ENCODE measurements at places on chromosomes 3 and 15.
A peak's percentile ranks its signal among the peaks of the same experiment; 100 is the strongest.

- DNase-seq, result peak; percentile 43
Measured at GRCh38 chr3:74614107-74614967, at the start of gene CNTN3. TSS of gene CNTN3 (minus strand) at chr3:74614659. CDS start at chr3:74521112, 93,547 bp downstream.

DNA sequence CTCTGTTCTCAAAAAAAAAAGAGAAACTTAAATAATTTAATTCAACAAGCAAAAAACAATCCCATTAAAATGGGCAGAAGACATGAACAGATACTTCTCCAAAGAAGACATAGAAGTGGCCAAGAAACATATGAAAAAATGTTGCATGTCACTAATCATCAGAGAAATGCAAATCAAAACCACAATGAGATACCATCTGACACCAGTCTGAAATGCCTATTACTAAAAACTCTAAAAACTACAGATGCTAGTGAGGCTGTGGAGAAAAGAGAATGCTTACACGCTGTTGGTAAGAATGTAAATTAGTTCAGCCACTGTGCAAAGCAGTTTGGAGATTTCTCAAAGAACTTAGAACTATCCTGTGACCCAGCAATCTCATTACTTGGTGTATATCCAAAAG, 382.9 kb downstream of the OTOL1 start:
- no peak for DNase-seq

- DNase-seq, result no peak
Measured at GRCh38 chr3:179150610-179151009, 2.5 kb downstream of the PIK3CA start.

- DNase-seq, result no peak
Measured at GRCh38 chr15:62619526-62619925, 423.0 kb upstream of the TPM1 start.

- no peak for DNase-seq
Measured at GRCh38 chr3:65485826-65486469, 552.8 kb downstream of the MAGI1 start.

DNA sequence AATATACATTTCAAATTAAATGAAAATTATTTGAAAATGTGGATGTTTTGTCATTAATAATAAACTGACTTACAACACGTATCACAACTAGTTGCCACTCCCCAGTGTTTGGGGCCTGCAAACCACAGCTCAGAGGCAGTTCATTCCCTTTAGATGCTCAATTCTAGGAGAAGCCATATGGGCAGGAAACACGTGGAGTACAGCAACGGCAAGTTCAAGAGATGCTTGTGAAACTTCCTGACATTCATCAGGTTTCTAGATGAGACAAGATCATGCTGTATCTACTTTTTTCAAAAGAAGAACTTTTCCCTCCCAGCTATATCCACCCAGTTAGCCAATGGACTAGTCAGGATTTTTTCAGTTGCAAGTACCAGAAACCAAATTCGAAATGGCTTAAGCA, 17.6 kb upstream of the PLA2G4D start:
- DNase-seq, result no peak

GRCh38 chr3:71447803-71448202, 135.7 kb downstream of the FOXP1 start:
- no peak for DNase-seq

DNA sequence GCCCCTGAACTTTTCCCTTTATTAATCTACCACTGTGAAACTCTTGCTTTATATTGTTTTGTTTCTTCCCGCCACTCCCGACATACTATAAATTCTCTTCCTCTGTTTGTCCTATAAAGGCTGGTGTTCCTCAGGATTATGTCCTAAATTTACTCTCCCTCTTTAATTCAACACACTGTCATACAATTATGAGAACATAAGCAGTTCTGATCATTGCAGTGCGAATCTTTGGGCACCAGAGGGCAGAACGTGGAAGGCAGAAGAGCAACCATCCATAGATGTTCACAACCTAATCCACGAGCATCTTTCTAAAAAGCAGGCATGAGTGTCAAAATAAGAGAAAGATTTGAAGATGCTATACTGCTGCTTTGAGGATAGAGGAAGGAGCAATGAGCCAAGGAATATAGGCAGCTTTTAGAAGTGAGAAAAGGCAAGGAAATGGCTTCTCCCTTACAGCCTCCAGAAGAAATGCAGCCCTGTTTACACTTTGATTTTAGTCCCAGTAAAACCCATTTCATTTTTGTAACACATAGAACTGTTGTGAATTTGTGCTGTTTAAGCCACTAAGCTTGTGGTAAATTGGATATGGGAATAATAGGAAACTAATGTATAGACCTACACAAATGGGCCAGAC, 179.4 kb downstream of the GBE1 start:
- peak; percentile 33 for DNase-seq

DNA sequence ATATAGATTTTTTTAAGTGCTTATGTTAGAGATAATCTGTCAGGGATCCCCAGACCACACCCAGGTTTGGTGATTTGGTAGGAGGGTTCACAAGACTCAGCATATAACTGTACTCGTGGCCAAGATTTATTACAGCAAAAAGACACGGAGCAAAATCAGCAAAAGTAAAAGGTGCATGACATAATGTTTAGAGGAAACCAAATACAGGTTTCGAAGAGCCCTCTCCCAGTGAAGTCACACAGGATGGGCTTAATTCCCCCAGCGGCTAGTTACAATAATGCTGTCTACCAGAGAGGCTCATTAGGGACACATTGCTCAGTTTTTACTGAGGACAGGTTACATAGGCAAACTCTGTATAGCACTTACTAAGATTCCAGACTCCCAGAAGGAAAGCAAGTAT, 36.5 kb downstream of the MYO5A start:
- no peak for DNase-seq

DNA sequence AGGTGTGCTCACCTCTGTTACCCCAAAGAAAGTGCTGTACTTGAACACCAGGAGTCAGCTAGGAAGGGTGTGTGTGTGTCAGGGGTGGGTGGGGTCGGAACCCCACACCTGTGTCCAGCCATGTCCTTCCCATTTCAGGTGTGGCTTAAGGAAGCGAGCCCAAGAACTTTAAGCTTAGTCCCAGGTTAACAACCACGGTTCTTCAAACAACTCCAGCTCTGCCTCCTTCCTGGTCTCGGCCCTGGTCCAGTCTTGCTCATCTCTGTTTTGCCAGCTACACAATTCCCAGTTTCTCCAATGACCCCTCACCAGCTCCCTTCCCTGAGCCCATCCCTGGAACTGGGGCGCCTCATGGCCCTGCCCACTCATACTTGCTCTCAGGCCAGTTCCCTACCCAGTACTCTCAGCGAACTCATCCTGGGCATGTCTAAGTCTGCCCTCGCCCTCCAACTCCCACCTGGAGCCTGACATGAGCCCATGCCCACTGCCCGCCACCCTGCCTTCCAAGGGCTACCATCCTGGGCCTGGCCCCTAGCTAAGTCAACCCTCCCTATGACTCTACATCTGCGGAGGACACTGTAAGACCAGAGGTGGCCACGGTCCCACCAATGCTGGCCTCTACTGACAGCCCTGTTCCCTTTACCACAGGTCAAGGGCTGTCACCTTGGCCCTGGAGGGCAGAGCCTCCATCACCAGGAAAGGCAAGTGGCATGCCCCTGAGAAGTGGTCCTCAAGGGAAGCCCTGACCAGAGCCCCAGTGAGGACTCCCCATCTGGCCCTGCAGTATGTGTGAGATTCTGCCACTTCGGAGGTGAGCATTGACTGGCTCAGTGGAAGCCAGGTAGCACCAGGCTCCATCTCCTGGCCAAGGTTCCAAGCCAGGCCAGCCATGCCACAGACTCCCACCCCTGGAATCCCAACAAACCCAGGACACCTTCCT, 9.2 kb downstream of the POC1A start:
- DNase-seq, result no peak

DNA sequence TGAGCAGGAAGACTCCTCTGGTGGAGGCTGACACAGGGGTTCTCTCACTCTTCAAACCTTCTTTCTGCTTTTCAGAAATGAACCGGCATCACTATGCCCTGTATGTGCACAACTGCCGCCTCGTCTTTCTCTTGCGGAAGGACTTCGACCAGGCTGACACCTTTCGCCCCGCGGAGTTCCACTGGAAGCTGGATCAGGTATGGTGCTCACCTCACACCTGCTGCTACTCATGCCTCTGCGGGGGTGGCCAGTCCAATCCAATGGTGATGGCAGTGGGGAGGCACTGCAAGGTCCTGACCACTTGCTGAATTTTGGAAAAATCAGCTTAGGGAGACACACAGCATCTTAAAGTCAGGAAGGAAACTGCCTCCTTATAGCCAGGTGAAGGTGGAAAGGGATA, 211.3 kb upstream of the TRIM42 start:
- DNase-seq, result no peak

DNA sequence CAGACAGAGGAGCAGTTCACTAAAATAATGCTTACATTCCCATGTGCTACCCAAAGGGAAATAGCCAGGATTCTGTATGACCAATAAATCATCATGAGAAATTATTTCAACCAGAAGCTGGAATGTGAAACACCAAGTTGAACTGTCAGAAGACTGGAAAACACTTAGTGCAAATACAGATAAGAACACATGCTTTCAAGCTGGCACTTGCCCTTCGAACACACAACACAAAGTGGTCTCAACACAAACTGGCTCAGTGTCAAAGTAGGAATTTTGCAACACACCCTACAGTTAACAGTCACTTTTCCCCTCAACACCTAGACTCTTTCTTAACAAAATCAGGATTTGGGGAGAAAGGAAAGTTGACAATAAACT, 1.3 kb downstream of the FSD2 start:
- no peak for DNase-seq

DNA sequence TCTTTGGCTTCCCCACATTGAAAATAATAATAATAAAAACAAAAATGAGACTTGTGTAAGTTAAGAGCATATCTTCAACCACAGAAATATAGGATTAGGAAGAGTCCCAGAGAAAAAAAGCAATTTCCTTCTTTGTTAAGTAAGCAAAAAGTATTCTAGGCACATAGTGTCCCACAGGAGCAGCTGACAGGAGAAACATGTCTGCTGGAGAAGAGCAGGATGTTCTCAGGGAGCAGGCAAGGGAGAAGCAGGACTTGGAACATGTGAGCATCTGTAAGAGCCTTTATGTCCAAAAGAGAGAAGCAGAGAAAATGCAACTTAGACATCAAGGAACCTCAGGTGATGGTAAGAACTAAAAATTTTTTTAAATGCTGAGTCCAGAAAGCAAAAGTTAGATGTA, 39.0 kb downstream of the TTC23 start:
- no peak for DNase-seq
